ENCODE measurements at places on chromosomes 3 and 15.

GRCh38 chr15:35305946-35306345 is 220.9 kb upstream of the NANOGP8 start:
- peak; percentile 45 for DNase-seq

- no peak for DNase-seq
These were observed 162.8 kb downstream of the PTPRG start for GRCh38 chr3:61724183-61724582.

GRCh38 chr15:81357180-81357686 is 16.8 kb downstream of the TMC3 start:
- no peak for DNase-seq

- DNase-seq, result peak; percentile 46
These were observed 130.8 kb downstream of the CHCHD6 start for GRCh38 chr3:126834596-126835471.

GRCh38 chr3:187237741-187238140 is 40.5 kb downstream of the RTP1 start:
- DNase-seq, result no peak

Measured in RWPE1 (cell line).